ENCODE measurements at places on chromosomes 2 and 18.

DNA sequence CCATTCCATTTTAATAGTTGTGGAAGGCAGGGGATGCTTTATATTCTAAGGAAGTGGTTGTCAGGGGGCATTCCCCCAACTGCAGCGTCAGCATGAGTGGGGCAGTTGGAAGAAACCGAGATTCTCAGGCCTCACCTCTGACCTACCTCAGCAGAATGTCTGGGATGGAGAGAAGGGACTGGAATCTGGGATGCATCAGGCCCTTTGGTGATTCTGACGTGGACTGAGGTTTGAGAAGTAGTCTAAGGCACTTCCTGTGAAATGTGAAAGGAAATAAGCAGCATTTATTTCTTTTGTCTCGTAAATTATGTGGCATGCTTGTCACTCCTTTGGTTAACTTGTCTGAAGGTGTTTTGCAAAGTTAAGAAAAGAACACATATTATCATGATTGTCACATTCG lies 540.7 kb upstream of the NETO1 start:
- DNase-seq: no peak

DNA sequence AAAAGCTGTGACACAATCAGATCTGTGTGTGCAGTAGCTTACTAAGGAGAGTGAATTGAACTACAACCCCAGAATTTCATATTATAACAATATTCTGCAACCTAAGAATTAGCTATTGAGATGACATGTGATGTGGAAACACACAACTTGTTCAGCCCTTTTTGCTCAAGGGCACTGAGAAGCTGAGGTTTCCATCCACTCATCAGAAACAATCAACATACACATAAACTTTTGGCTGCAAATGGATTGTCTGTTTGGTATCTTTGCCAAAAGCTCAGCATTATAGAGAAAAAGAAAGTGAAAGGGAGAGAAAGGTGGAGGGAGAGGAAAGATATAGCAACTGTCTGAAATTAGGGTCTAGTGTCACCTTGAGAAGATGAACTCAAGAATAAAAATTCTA lies 117.2 kb upstream of the KLF7 start:
- DNase-seq: no peak

- DNase-seq: no peak
Observed at GRCh38 chr18:41073372-41073954, 881.6 kb upstream of the PIK3C3 start.

DNA sequence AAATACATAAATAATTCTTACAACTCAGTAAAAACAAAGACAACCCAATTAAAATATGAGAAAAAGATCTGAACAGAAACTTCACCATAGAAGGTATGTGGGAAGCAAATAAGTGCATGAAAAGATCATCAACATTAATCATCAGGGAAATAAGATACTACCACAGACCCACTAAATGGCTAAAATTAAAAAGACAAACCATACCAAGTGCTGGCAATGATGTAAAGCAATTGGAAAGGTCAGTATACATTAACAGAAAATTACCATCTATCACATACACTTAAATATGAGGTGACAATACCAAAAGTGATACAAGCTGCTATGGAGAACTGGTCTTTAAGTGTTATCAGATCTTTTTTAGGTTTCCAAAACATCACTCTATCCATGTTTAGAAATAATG lies 44.7 kb downstream of the TTR start:
- DNase-seq: no peak

Measured in AG09309 (cell line).